ENCODE measurements at places on chromosomes 1 and 21. TPM values are rescaled to one million over a fixed set of nuclear protein-coding genes. Genes with fewer than 3 reads are reported as not detected.
A peak's percentile ranks its signal among the peaks of the same experiment; 100 is the strongest.

- DNase-seq, result peak; percentile 73
These were observed 13.4 kb downstream of the ITSN1 start for GRCh38 chr21:33655588-33656221.

DNA sequence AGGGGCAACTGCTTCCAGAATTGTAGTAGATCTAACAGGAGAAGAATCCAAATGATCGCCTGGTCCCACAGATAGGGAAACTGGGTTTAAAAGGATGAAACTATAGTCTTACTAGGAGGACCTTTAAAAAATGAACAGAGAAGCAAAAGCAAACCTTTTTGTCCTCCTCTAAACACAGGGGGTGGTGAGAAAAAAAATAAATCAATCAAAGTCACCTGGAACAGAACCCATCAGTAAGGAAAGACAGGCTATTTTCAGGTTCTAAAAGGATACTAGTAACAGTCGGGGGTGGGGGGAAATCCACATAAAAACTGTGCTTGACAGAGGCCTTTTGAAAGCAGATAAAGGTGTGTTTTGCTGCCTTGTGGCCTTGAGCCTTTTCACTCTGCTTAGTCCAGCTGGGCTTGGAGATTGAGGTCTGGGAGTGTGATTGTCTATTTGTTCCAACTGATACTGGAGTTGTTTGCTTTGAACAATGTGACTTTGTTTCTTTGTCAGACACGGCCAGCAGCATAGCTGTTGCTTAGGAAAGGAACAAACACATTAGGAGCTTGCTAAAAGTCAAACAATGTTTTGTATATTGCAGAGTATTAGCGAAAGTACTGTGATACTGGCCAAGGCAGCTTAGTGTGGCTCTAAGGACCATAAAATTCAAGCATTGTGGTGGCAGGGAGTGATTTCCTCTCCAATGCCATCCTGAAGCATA, 141.1 kb upstream of the IRF2BP2 start:
- no peak for DNase-seq

DNA sequence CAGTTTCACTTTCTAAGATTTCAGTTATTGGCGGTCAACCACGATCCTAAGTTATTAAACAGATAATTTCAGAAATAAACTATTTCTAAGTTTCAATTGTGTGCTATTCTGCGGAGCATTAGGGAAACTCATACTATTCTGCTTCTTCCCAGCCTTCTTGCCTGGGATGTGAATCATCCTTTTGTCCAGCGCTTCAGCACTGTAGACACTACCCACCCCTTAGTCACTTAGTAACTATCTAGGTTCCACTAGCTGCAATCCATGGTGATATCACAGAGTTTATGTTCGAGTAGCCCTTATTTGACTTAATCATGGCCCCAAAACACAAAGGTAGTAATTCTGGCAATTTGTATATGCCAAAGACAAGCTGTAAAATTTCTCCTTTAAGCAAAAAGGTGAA, 279.9 kb upstream of the ADAMTS5 start:
- no peak for DNase-seq

- no peak for DNase-seq
These were observed 272.6 kb upstream of the SGIP1 start for GRCh38 chr1:66261364-66261763.

GRCh38 chr1:81936853-81937252, 136.1 kb downstream of the ADGRL2 start:
- no peak for DNase-seq

RIPPLY3 gene
- total RNA-seq, result 2.6 TPM

RSPH1 gene
- total RNA-seq, result not detected

USH2A gene
- total RNA-seq, result under 0.01 TPM
